Endothelial cell of umbilical vein (primary cell): ENCODE measurements at places on chromosomes 13 and 19. TPM values are rescaled to one million over a fixed set of nuclear protein-coding genes. Genes with fewer than 3 reads are reported as not detected.
A peak's percentile ranks its signal among the peaks of the same experiment; 100 is the strongest.

DNA sequence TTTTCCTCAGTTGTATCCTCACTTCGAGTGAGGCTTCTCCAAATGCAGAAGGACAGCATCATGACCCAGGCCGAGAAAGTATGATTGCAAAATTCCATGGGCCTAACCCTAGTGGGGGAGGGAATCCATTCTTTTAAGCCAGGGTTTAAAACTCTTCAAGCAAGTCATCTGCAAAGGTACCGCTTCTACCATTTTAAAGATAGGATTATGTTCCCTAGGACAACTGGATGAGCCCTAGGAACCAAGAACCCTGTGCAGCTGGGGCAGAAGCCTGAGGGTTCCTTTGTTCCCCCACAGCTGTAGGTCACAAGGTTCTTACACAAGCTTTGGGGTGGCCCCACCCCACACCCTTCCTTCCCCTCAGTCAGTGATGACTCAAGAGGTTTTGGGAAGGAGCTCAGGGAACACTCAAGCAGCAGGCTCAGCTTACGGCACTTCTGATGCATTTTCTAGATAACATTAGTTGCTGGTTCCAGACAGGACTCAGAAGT, 13.5 kb downstream of the ARL11 start:
- no peak overlapping the region for H3K4me3 ChIP-seq
- no peaks in the 10 kb centered on the region for H3K36me3 ChIP-seq

DNA sequence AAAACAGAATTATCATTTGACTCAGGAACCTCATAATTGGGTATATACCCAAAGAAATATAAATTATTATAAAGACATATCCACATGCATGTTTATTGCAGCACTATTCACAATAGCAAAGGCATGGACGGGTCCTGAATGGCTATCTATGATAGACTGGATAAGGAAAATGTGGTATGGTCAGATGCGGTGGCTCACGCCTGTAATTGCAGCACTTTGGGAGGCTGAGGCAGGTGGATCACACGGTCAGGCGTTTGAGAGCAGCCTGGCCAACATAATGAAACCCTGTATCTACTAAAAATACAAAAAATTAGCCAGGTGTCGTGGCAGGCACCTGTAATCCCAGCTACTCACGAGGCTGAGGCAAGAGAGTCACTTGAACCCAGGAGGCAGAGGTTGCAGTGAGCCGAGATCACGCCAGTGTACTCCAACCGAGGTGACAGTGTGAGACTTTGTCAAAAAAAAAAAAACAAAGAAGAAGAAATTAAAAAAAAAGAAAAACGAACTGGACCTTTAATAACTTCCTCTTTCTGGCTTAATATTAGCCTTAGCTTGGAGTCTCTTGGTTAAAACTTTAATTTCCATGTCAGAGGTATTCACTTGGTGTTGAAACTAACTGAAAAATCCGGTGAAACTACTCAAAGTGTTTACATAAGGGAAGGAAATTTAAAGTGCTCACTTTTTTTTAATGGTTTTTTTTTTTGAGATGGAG, 104.4 kb downstream of the ZNF486 start:
- H3K36me3 ChIP-seq: no peaks in the 10 kb centered on the region
- no peaks in the 10 kb centered on the region for H3K27me3 ChIP-seq

- no peak for DNase-seq
- peak within 1 kb of the TSS; percentile 85 for H3K27ac ChIP-seq
- no peaks in the 10 kb centered on the region for H3K27me3 ChIP-seq
- no peaks in the 10 kb centered on the region for H3K36me3 ChIP-seq
- peak within 1 kb of the TSS; percentile 83 for H3K4me3 ChIP-seq
Observed at GRCh38 chr13:67229481-67230403, at the start of gene PCDH9. Gene PCDH9 (minus strand): TSS chr13:67230336. CDS start chr13:67228440, 1,896 bp downstream.

DNA sequence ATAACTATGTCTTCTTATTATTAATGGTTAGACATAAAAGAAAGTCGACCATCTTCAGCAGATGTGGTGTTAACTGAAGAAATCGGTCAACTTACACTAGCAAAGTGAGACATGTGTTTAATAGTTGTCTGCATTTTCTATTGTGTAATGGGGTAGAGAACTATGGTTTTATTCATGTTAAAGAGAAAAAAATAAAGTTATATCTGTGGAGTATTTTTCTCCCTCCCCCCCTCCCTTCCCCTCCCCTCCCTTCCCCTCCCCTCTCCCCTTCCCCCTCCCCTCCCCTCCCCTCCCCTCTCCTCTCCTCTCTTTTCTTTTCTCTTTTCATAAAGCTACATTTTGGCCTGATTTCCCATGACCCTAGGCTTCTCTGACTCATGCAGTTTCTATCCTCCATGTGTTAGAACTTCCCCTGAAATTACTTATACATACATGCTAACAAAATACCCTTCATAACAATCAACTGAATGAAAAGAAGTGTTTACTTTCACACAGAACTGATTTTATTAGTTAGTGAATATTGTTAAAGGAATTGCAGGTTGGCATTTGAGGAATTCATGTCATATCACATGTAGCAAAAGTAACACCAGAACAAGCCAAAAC, 1431.0 kb upstream of the ATXN8OS start:
- H3K36me3 ChIP-seq: no peaks in the 10 kb centered on the region
- no peak for DNase-seq
- no peak overlapping the region for H3K4me3 ChIP-seq
- H3K27ac ChIP-seq: no peak overlapping the region

- no peaks in the 10 kb centered on the region for H3K27me3 ChIP-seq
- DNase-seq: no peak
- H3K27ac ChIP-seq: no peak overlapping the region
Observed at GRCh38 chr13:98549728-98550317, 27.1 kb downstream of the STK24 start.

- H3K27me3 ChIP-seq: no peaks in the 10 kb centered on the region
- H3K27ac ChIP-seq: no peak overlapping the region
- H3K4me3 ChIP-seq: no peak overlapping the region
- H3K36me3 ChIP-seq: no peaks in the 10 kb centered on the region
- H3K4me1 ChIP-seq: no peaks in the 10 kb centered on the region
- no peak for DNase-seq
Observed at GRCh38 chr13:64884976-64885375, 2345.2 kb downstream of the PCDH9 start.

DNA sequence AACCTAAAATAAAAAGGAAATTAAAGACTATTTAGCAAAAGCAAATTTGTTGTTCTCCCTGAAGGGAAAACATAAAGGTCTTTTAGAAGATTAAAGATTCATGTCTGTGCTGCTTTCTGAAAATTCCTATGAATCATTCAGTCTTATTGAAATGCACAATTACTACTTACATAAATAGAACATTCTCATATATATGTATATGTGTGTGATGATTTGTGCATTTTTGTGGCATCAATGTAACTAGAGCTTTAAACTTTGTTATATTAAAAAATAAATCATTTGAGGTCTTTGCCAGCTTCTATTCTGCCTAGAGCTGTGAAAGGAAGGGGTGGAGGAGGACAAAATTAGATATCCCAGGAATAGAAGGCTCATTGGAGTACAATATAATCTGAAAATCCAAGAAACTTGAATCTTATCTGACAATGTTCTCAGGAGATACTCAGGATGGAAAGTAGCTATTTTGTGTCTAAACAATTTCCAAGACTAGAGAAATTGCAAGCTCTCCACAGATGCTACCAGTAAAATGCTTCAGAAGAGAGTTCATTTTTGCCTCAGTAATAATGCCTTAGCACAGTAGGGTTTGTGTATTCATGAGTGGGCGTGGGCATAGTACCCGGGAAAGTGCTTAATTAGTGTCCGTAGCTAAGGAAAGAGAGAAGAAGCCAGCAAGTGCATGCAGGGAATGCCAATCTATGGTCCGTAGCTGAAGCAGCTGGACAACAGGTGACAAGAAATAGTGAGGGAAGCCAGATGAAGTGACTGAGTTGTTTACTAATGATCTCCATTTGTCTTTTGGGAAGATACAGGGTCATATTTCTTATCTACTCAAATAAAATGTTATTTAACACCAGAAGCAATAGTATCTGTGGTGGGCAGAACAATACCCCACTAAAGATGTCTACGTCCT, 395.5 kb upstream of the NBEA start:
- no peak for DNase-seq
- H3K27me3 ChIP-seq: no peaks in the 10 kb centered on the region
- H3K4me1 ChIP-seq: no peaks in the 10 kb centered on the region
- no peaks in the 10 kb centered on the region for H3K36me3 ChIP-seq
- H3K27ac ChIP-seq: no peak overlapping the region
- no peak overlapping the region for H3K4me3 ChIP-seq

Gene ATP4A
- total RNA-seq: not detected in 2 replicates

Gene CLIP3
- 21.0 and 24.4 TPM in 2 replicates for total RNA-seq

Gene LMTK3
- total RNA-seq: 0.11 TPM in 1 of 2 replicates, not detected in the other

Gene ZNF540
- total RNA-seq: 0.75 and 0.83 TPM in 2 replicates

Gene PNMA8C
- total RNA-seq: 0.07 TPM in 1 of 2 replicates, not detected in the other

Gene KCNC3
- 0.76 and 0.91 TPM in 2 replicates for total RNA-seq

Gene ZNF296
- 1.8 and 2.1 TPM in 2 replicates for total RNA-seq
